Left cardiac atrium (tissue), 4 donors: ENCODE measurements at places on chromosomes 6 and 20.

GRCh38 chr6:28142446-28142845 is 763 bp downstream of the ZKSCAN8 start:
- no peak for DNase-seq

DNA sequence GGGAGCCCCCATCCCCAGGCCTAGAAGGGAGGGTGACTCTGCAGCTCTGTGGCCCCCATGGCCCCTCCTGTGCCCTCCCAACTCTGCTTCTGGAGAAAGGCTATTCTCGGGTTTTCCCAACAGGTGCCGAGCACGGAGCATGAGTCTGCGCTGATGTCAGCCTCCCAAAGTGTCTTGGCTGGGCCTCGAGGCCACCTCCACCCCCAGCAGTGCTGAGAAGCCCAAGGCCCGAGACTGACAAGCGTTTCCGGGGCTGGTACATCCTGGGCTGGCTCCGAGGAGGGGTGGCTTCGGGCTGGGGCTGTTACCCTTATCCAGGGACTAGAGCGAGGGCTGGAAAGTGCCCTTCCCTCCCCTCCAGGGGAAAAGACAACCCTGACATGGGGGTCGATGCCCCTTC is 60.2 kb upstream of the GATA5 start:
- no peak for DNase-seq

DNA sequence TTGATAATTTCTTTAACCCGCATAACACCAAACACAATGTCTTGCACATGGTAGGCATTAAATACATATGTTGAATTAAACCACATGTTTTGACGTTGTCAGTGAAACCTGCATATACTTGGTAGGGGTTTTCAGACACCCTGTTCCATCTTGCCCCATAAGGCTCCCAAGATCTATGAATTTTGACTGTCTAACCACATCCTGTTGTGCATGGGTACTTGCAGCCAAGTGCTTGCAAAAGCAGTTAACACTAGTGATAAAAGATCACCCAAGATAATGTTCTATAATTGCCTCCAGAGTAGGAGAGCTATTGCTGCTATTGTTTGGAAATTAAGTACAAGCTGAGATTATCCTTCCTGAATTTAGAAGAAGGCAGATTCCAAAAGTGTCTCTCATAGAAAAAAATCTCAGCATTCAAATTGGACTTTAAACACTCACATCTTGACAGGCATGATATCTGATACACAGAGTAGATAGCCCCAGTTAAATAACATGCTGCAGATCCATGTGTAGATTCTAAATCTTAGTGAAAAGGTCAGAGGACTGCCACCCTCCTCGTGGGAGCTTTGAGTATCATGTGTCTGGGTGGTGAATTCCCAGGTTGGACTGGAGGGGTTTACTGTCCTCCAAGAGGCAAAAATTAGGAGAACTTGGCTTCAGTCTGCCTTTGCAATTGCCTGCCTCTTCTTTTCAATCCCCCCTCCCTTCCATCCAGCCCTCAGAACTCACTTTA is 25.8 kb upstream of the CCN6 start:
- DNase-seq: no peak

DNA sequence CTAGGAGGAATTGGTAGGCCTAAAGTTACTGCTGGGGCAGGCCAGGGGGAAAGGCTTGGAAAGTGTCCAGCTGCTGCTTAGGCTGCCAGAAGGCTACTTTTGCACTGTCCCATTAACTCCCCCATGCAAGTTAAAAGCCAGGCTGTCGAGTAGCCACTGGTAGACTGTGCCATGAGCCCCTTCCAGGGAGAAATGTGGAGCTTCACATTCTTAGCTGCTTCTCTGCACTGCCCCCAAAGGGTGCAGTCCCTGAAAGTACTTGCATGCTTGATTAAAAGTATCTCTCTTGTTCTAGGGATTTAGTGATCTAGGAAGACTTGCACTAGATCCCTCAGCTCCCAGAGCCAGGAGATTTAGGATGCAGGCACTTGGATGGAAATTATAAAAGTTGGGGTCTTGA is 57.3 kb downstream of the CDC5L start:
- no peak for DNase-seq
